ENCODE measurements at places on chromosomes 7 and 10. TPM values are rescaled to one million over a fixed set of nuclear protein-coding genes. Genes with fewer than 3 reads are reported as not detected.

- DNase-seq = no peak
Observed at GRCh38 chr7:87119581-87119980, 32.7 kb upstream of the DMTF1 start.

DNA sequence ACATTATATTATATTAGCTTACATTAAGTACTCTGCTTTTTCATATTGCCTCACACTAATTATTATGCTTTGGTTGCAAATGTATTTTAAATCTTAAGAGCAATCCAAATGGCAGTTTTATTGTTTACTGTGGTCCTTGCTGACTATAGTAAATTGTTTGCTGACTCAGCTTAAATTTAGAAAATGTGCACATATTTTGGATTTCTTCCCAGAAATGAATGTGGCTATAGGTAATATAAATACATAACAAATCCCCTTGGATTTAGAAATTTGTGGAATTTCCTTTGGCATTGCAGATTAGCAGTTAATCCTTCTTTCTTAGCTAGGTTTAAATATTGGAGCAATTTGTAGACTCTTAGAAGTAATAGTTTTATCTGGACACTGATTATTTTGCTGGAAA, 565.8 kb downstream of the NRG3 start:
- no peak for DNase-seq

The DOCK4 gene
- 109 TPM for total RNA-seq

The OR2A1 gene
- total RNA-seq = not detected

- DNase-seq = peak; percentile 74
Observed at GRCh38 chr7:100655908-100656674, at the start of gene ACTL6B. Gene ACTL6B, minus strand, starts transcription at chr7:100656448. Its CDS starts 94 bp downstream, at chr7:100656354.

The AKR1C3 gene
- total RNA-seq = 8.0 TPM

DNA sequence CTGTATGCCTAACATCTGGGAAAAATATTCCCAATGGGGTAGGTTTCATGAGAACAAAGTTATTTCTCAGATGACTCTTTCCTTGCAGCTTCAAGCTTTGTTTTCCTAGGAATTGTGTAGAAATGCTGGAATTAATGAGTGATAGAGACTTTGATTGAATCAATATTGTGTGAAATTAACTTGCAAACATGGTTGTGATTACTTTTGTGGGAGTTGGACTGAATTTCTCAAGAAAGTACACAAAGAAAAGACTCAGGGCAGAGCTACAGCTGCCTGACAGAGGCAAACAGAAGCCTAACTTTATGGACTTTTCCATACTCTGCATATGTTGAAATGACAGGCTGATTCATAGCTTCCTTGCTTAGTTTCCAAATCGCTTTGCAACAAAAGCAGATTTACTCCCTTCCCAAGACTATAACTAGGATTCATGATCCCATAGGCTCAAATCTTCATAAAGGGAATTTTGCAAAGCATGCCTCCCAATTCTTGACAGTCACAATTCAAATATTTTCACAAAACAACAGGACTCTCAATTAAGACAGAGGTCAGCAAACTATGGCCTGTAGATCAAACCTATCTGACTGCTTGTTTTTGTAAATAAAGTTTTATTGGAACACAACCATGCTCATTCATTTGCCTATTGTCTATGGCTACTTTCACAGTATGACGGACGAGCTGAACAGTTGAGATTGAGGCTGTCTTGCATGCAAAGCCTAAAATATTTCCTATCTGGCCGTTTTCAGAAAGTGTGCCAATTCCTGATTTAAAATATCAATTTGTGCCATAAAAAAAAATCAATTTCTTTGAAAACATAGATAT, 27.6 kb downstream of the NRP1 start:
- no peak for DNase-seq

DNA sequence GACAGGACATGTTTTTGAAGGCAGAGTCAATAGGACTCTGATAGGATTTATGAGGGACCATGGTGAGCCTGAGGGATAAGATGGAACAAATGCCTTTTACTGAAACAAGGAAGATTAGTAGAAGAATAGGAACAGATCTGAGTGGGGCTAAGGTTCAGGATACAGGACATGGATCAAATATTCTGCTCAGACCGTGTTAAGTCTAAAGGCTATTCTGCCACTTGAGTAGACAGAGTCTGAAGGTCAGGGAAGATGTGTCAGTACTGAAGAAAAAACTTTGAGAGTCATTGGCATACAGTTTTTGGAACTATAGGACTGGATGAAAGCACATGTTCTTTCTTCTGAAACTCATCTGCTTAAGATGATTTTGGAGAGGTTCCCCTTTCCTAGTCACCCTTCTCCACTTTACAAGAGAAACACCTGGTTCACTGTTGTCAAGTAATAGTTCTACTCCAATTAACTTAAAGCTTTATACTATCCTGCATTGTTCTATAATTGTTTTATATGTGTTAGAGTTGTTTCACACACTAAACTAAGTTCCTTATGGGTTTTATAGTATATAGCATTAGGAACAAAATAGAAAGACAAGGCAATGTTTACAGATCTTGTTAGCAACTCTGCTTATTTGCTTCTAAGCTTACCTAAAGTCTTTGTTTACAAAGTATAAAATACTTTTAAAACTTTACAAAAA, 43.4 kb downstream of the WASL start:
- no peak for DNase-seq

The ADRA2A gene
- 15.9 TPM for total RNA-seq

- DNase-seq = no peak
Observed at GRCh38 chr10:69425511-69426298, 9.0 kb upstream of the TACR2 start.

GRCh38 chr7:27386581-27386980, 144.0 kb downstream of the EVX1 start:
- no peak for DNase-seq

GRCh38 chr10:79055892-79056291, 12.9 kb upstream of the ZMIZ1 start:
- DNase-seq = no peak

Measured in occipital lobe (tissue), 3 donors.